ENCODE measurements at places on chromosomes 4 and X.

DNA sequence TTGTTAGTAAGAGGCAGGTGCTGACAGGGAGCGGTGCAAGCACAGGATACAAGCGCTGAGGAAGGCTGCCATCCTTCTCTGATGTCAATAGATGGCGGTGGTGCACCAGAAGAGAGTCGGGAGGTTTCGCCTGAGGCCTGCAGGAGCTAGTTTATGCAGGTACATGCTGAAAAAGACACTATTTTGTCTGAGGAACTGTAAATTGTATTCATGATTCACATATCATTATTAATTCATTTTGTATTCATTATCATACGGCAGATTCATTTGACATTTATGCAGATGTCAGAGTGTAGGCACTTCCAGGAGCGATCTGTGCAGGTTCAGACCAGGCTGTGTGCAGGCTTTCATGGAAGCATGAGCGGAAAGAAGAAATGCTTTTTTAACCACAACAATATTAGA is 824.0 kb downstream of the STIM2 start:
- DNase-seq: no peak

GRCh38 chr4:118018381-118019145 is 15.7 kb upstream of the NDST3 start:
- no peak for DNase-seq

GRCh38 chrX:134469486-134469885 is 9.5 kb downstream of the HPRT1 start:
- no peak for DNase-seq

DNA sequence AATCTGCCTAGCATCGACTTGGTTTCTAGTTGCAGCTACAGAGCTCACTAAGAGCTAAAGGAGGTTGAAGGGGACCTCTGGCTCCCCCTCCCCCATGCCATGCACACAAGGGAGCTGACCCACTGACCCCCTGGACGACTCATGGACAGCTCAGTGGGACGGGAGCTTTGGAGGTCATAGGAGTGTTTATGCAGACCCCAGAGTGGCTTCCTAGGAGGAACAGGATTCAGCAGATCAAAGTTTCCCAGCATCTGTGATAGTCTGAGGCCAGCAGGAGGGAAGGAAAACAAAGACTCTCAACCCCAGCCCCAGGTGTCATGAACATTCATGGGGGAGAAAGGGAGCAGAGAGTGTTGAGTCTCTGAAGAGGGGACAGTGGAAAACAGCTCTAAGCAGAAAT is 104.4 kb downstream of the ARSF start:
- DNase-seq: no peak

- DNase-seq: no peak
Measured at GRCh38 chrX:8189096-8189830, 18.2 kb upstream of the VCX2 start.

DNA sequence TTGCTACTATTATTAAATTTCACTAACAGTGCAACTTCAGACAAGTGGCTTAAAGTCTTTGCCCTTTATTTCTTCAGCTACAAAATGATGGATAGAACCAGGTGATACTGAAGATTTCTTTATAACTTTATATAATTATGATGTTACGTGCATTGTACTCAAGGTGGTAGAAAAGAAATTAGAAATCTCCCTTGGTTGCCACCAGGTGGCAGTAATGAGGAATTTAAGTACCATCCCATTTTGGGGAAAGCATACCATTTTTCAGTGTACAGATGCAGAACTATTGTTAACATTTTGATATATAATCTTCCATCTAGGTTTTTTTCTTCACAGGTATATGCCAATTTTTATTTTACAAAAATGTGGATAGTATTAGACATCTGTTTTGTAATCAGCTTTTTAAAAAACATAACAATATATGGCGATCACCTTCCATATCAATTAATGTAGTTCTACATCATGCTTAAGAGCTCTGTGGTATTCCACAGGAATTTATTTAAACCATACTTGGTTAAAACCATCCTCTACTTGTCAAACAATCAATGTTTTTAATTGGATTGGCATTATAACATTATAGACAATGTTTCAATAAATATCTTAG is 37.7 kb upstream of the RAB33B start:
- DNase-seq: no peak

DNA sequence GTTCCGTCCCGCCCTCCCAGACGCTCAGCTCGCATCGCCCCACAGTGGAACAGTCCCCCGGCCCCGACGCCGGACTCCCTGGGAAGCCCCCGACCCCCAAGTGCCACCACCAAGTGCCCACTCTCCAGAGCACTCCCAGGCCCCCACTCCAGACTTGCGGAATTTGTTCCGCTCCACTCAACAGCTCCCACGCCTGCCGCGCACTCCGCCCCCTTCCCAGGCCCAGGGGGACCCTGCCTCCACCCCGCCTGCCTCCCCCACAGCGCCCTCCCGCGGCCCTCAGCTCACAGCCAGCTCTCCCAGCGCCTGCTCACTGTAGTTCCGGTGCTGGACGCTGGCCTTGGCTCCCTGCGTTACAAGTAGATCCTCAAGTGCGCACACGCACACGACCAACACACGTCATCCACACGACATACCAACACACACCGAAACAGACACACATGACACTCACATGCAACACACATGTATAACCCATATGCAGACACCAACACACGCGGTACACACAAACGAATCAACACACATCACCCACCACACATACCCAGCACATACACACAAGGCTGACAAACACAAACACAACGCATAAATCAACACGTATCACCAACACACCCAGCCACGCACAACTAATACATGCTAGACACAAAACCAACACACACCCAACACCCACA is 8.0 kb downstream of the MSX1 start:
- DNase-seq: no peak

- no peak for DNase-seq
Measured at GRCh38 chrX:1327651-1328304, 8.8 kb upstream of the IL3RA start.
